CD8-positive, alpha-beta memory T cell (primary cell): ENCODE measurements at places on chromosomes 11 and 22. TPM values are rescaled to one million over a fixed set of nuclear protein-coding genes. Genes with fewer than 3 reads are reported as not detected.
A peak's percentile ranks its signal among the peaks of the same experiment; 100 is the strongest.

DNA sequence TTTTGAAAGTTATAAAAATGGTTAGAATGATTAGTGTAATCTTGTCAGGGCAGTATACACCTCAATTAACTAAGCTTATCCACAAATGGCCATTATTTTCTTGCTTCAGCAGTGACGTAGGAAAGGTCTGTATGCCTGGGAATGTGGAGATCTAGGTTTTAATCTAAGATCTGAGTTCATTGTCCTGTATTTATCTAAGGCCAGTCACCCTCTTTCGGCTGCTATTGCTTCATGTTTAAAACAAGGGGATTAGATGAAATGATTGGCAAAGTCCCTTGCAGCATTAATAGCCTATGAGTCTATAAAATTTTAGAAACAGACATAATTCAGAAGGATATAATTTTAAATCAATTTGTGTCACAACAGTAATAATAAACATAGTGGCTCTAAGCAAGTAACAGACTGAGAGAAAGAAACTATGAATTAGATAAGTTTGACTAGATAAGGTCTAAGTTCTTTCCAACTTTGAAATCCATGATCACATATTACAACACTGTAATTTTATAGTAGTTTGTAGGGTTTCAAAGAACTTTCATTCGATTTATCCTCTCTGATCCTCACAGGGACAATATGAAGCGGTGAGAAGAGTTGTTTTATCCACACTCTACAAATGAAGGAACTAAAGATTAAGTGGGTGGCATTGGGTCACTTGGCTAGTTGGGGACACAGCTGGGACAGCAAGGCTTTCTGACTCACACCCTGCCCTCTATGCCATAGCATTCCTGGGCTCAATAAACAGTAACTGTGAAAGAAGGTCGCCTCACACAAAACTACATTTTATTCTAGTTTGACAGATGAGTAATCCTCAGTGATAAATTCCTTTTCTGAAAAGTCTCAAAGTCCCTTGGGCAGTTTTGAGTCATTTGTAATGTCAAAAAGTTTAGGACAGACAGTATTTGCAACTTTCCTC lies 60.6 kb upstream of the RDX start:
- no peak for DNase-seq

GRCh38 chr11:12815129-12815480 lies 140.9 kb downstream of the TEAD1 start:
- no peak for DNase-seq

GRCh38 chr11:129208863-129209262 lies 16.7 kb upstream of the ARHGAP32 start:
- no peak for DNase-seq

DNA sequence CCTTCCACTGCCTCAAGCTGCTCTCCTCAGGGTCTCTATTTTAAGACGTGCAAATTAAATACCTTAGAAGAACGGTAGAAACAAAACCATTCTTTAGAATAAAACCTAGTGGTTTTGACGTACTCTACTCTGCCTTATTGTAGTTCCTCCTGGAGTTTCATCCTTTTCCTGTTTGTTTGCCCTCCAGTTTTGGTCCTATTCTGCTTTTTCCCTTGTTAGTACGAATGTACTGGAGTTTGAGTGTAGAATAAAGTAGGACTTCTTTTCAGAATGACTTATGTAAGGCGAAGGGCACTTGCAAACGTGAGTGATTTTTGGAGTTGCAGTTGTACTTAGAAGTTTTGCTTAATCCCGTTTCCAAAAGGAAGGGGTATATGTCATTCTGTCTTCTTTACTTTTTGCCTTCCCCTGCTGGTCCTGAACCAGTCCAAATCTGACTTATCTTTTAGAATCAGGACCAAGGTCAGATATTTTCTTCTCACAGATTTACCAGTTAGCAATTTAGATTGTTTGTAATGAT lies 1.4 kb downstream of the SIK2 start:
- DNase-seq, result no peak

- DNase-seq, result no peak
These were observed 13.4 kb downstream of the GLB1L2 start for GRCh38 chr11:134345237-134345550.

DNA sequence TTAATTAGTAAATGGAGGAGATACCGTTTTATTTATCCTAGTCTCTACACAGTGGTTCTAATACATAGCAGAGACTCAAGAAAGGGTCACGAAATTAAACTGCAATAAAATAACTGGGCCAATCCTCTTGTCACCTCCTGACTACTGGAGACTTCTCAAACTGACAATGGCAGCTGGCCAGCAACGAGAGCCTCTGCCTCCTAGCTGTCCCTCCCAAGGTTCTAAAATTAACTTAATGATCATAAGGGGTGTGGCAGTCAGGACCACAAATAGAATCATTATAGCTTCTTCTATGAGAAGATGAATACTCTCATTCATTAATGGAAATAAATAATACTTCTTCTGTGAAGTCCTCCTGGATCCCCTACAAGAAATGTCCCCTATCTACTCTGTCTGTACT lies 63.8 kb upstream of the APOA1 start:
- DNase-seq, result no peak

GRCh38 chr11:63738720-63739360 lies 29.7 kb downstream of the ZFTA start:
- peak; percentile 28 for DNase-seq

DNA sequence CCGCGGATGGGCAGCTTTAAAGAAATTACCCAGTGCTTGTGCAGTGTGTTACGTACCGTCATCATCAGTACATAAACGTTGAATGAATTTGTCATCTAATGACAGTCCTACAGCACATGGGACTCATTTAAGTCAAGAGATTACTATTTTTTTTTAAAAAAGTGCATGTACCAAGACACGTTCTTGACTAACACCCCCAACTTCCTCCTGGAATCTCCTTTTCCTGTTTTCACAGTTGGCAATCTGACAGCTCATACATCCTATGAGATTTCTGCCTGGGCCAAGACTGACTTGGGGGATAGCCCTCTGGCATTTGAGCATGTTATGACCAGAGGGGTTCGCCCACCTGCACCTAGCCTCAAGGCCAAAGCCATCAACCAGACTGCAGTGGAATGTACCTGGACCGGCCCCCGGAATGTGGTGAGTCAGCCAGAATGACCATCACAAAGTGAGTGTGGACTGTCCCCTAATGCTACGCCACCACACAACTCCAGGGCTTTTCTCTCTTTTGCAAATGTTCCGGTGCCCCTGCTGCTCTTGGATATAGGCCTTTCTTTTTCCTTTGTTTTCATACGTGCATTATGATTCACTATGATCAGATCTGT lies 162.0 kb upstream of the SORL1-AS1 start:
- no peak for DNase-seq

EHF gene
- 0.20 TPM for total RNA-seq

APOL4 gene
- total RNA-seq, result 0.42 TPM

POTEH gene
- not detected for total RNA-seq

STT3A gene
- total RNA-seq, result 140 TPM

PLAAT2 gene
- total RNA-seq, result not detected
